ENCODE measurements at places on chromosomes 5 and 9.

GRCh38 chr9:136057236-136058081 is 37.6 kb downstream of the NACC2 start:
- H3K4me1 ChIP-seq, result peaks cover 24% of the 10 kb centered on the region
- H3K27me3 ChIP-seq, result no peaks in the 10 kb centered on the region
- peaks cover 2% of the 10 kb centered on the region for H3K36me3 ChIP-seq
- DNase-seq, result no peak
- no peak overlapping the region for H3K27ac ChIP-seq

- peaks cover 71% of the 10 kb centered on the region for H3K4me1 ChIP-seq
- no peak overlapping the region for H3K4me3 ChIP-seq
- no peak for DNase-seq
- peaks cover 10% of the 10 kb centered on the region for H3K36me3 ChIP-seq
- no peaks in the 10 kb centered on the region for H3K27me3 ChIP-seq
- no peak overlapping the region for H3K27ac ChIP-seq
These were observed 5.9 kb downstream of the SERINC5 start for GRCh38 chr5:80249901-80250300.

- peaks cover 9% of the 10 kb centered on the region for H3K4me1 ChIP-seq
- peaks cover 22% of the 10 kb centered on the region for H3K36me3 ChIP-seq
- H3K27ac ChIP-seq, result peak overlapping the region; percentile 8
- H3K27me3 ChIP-seq, result no peaks in the 10 kb centered on the region
- no peak overlapping the region for H3K4me3 ChIP-seq
These were observed 42.2 kb downstream of the NIPAL4 start for GRCh38 chr5:157502143-157502647.

GRCh38 chr5:16471387-16471786 is 5.8 kb upstream of the ZNF622 start:
- no peak for DNase-seq
- H3K4me1 ChIP-seq, result peaks cover 22% of the 10 kb centered on the region
- H3K4me3 ChIP-seq, result no peak overlapping the region
- H3K36me3 ChIP-seq, result peaks cover 10% of the 10 kb centered on the region
- no peaks in the 10 kb centered on the region for H3K27me3 ChIP-seq

DNA sequence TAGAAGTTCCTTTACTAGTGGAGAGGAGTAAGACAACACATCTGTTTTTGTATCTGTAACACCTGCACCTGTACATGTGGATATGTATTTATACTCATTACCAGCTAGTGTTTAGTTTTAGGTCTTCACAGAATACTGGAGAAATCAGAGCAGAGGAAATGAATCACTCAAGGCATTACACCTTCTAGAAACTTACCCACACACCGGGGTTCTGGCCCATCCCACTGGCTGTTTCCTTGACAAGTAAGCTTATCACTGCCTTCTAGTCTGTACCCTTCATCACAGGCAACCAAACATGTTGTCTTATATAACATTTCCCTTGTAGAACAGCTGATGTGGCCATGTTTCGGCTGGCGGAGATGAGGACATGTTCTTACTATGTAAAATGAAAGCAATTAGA is 76.7 kb downstream of the SVEP1 start:
- no peaks in the 10 kb centered on the region for H3K36me3 ChIP-seq
- no peak overlapping the region for H3K4me3 ChIP-seq
- no peak for DNase-seq
- H3K27me3 ChIP-seq, result no peaks in the 10 kb centered on the region

GRCh38 chr5:159059722-159060121 is 40.0 kb downstream of the EBF1 start:
- no peak overlapping the region for H3K27ac ChIP-seq
- H3K27me3 ChIP-seq, result peaks cover 74% of the 10 kb centered on the region
- H3K4me1 ChIP-seq, result no peaks in the 10 kb centered on the region
- no peaks in the 10 kb centered on the region for H3K36me3 ChIP-seq
- H3K4me3 ChIP-seq, result no peak overlapping the region

DNA sequence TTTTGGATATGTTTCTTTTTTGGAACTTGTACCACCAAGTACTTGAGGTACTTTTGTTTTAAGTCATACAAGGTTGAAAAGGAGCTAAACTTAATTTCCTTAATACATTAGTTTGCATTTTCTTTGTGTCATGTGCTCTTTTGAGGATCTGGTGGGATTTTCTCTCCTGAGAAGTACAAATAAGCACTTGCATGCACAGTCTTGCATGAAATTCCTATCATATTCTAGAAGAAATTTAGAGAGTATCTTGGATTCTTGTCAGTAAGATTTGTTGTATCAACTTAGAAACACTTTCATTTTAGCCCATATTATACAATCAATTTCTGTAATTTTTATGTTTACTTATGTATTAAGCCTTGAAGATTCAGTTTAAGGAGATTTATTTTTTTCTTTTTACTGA is 64.9 kb downstream of the CCNH start:
- no peak overlapping the region for H3K27ac ChIP-seq
- H3K27me3 ChIP-seq, result no peaks in the 10 kb centered on the region
- no peak for DNase-seq
- H3K36me3 ChIP-seq, result peaks cover 12% of the 10 kb centered on the region

- H3K27me3 ChIP-seq, result no peaks in the 10 kb centered on the region
- H3K36me3 ChIP-seq, result peaks cover 3% of the 10 kb centered on the region
- DNase-seq, result no peak
- H3K27ac ChIP-seq, result no peak overlapping the region
These were observed 3.4 kb upstream of the NOTCH1 start for GRCh38 chr9:136549010-136549980.

GRCh38 chr9:128101231-128101661 is 26.3 kb downstream of the PTGES2 start:
- peak overlapping the region; percentile 71 for H3K27ac ChIP-seq
- H3K27me3 ChIP-seq, result no peaks in the 10 kb centered on the region
- H3K36me3 ChIP-seq, result peaks cover 28% of the 10 kb centered on the region
- H3K4me1 ChIP-seq, result peaks cover 35% of the 10 kb centered on the region

DNA sequence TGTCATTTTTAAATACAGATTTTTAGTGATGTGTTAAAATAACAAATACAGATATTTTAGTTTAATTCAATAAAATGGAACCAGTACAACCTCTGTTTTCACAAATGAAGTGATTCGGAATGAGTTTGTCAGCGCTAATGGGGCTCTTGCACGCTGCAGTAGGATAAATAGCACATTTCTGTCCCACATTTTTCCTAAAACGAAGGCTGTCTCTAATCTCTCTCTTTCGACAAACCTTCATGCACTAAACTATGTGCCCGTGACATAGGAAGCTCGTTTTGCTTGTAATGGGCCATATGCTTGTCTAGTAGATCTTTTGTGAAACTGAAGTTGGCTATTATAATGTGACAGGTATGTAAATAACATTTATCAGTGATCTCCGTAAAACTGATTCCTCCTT is 100.5 kb downstream of the INIP start:
- no peaks in the 10 kb centered on the region for H3K4me1 ChIP-seq
- peaks cover 2% of the 10 kb centered on the region for H3K36me3 ChIP-seq
- H3K4me3 ChIP-seq, result no peak overlapping the region
- no peak overlapping the region for H3K27ac ChIP-seq
- no peaks in the 10 kb centered on the region for H3K27me3 ChIP-seq

All from central memory CD8-positive, alpha-beta T cell (primary cell).